Natural killer cell treated with Interleukin-12 subunit alpha and Interleukin-12 subunit beta and Interleukin-15 and Interleukin-18, amount 100 ng/mL, for 72 hours (primary cell): ENCODE measurements at places on chromosomes 6 and 20. TPM values are rescaled to one million over a fixed set of nuclear protein-coding genes. Genes with fewer than 3 reads are reported as not detected.

LSM2 gene
- 94.6 TPM for total RNA-seq

BCAS4 gene
- total RNA-seq: 6.7 TPM

TCP11 gene
- total RNA-seq: not detected

MRPL2 gene
- total RNA-seq: 59.6 TPM

GPX5 gene
- not detected for total RNA-seq

ITPR3 gene
- total RNA-seq: 77.6 TPM

GABRR1 gene
- not detected for total RNA-seq

ADA gene
- 42.7 TPM for total RNA-seq
